ENCODE measurements at places on chromosomes 2 and 18.

DNA sequence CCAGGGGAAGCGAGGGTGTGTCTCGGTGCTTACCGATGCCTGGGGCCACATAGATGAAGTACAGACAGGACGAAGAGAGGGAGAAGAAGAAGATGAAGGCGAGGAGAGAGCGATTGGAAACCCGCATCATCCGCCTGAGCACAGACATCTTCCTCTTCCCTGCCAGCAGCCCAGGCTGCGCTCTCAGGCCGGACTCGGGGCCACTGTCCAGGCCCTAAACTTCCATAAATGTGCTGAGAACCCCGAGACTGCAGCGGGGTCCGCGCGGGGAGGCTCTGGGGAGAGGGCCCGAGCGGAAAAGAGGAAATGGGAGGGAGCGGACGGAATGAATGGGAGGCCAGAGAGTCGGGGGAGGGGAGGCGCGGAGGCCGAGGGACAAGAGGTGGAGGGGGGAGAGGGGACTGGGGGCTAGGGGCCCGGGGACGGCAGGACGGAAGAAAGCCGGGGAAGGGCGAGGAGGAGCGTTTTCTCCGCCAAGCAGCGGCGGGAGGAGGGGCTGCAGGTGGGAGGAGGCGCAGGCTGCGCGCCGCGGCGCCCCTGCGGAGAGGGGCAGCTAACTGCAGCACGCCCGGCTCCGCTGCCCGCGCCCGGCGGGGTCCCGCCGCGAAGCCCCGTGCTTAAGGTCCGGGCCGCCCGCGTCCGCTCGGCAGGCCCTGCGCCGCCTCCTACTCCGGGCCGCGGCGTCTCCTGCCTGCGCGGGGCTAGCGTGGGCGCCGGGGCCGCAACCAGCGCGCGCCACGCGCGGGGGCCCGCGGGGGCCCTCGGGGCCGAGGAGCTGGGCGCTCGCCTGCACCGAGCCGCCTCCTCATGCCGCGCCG is at the start of gene B4GALT6:
B4GALT6 (minus strand) TSS at position 303 of the 818 bp plus-strand sequence; CDS start at position 148, 155 bp downstream.
- DNase-seq, result no peak

GRCh38 chr2:20674974-20675679 is 8.2 kb downstream of the GDF7 start:
- DNase-seq, result no peak

GRCh38 chr2:241509155-241509784 is 886 bp upstream of the STK25 start:
- no peak for DNase-seq

DNA sequence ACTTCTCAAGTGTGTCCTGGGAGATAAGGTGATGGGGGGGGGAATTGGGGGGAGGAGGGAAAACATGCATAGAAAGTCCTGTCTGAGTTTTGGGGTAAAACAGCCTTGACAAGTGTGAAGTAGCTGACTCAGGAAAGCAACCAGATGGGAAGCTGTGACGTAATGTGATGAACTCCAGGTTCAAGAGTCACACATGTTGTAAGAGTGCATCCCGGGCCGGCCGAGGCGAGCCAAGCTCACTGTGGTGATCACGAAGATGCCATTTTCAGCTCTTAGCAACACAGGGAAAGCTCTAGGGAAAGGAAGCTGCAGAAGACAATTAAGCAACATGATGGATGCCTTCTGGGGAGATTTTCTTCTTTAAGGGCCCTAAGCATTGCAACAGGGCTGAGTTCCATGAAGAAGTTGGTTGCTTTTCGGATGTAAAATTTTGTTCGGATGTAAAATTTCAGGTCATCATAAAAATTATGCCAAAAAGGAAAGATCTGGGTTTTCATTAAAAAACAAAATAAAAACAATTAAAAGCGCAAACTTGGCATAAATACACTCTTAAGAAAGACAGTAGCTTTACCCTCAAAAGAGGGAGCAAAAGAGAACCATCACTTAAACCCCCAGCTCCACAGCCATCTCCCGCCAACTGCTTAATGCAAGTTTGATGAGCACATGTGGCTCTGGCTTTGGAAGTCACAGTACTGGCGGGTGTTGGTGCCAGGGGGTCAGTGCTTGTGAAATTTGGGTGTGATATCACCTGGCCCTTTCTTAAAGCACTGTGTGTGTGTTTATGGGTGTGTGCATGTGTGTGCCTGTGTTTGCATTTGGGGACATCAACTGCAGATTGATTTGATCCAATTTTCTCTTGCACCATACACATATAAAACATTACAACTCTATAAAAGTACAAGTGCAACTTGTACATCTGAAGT is 19.1 kb downstream of the SERTAD2 start:
- no peak for DNase-seq

GRCh38 chr18:69161383-69162028 is 239.2 kb upstream of the DOK6 start:
- DNase-seq, result no peak

DNA sequence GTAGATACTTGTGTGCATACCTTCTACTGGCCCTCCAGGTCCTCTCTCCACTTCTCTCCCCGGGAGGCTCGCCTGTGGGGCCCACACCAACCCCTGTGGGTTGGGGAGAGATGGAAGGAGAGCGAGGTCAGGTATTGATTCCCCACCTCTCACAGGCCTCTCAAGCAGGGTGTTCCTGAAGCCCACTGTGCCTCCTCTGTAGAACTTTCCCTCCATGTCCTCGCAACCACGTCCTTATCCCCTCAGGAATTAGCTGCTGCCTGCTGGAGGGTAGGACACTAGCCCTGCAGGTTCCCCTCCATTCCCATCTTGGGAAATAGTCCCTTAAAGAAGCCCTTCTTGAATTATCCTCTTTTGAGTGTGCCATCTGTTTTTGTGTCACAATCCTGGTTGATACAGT is 38.9 kb upstream of the KLF11 start:
- DNase-seq, result no peak

DNA sequence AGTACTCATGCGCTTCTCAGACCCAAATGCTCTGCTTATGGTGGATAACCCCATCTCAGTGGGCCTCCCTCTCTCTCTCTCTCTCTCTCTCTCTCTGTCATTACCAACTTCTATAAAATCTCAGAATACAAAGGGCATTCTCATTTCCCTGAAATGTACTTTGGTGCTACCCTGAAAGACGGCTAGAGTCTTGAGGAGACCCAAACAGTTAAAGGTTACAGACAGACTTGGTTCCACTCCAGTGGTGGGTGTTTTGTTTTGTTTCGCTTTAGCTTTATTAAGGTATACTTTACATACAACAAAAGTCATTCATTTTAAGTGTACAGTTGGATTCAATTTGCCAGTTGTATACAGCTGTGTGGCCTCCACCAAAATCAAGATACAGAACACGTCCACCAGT is 60.9 kb downstream of the BCL11A start:
- no peak for DNase-seq

- peak; percentile 26 for DNase-seq
Measured at GRCh38 chr2:160175169-160176134, 24.6 kb downstream of the ITGB6 start.

DNA sequence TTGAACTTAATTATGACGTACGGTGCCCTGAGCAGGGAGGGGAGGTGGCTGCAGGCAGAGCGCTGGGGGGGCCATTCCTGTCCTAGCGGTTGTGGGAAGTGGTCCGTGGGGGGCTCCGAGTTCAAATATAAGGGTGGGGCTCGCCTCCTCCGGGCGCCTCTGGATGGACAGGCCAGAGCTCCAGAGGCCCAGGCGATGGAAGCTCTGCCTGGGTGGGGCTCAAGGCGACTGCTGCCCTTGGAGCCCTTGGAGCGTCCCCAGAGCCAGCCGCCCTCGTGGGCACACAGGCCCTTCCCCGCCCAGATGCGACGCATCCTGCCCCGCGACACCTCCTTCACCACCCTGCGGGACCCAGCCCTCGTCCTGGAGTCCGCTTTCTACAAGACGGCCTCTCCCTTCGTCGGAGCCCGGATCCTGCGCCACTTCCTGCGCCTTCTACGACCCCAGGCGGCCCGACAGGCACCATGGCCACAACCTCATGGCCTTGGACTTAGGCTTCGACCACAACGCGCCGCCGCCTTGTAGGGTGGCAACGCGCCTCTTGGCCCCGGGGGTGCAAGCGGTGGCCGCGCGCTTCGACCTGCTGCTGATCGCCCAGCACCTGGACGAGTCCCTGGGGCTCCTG is 10.5 kb downstream of the AQP12B start:
- DNase-seq, result no peak

- DNase-seq, result no peak
Measured at GRCh38 chr18:68448736-68449135, 266.2 kb downstream of the TMX3 start.

GRCh38 chr2:35960596-35960995 is 395.0 kb upstream of the CRIM1 start:
- DNase-seq, result no peak

All from Caki2 (cell line).